Endothelial cell of umbilical vein (primary cell): ENCODE measurements at places on chromosomes 2 and 18. TPM values are rescaled to one million over a fixed set of nuclear protein-coding genes. Genes with fewer than 3 reads are reported as not detected.

GNAL gene
- 0.03 and 0.07 TPM in 2 replicates for polyA plus RNA-seq

PRSS56 gene
- not detected in 2 replicates for polyA plus RNA-seq

FSHR gene
- polyA plus RNA-seq, result not detected in 2 replicates

- H3K36me3 ChIP-seq, result no peaks in the 10 kb centered on the region
- H3K27me3 ChIP-seq, result no peaks in the 10 kb centered on the region
- DNase-seq, result no peak
- peaks cover 17% of the 10 kb centered on the region for H3K4me1 ChIP-seq
Observed at GRCh38 chr18:36181441-36181840, 5.9 kb upstream of the MOCOS start.

DNA sequence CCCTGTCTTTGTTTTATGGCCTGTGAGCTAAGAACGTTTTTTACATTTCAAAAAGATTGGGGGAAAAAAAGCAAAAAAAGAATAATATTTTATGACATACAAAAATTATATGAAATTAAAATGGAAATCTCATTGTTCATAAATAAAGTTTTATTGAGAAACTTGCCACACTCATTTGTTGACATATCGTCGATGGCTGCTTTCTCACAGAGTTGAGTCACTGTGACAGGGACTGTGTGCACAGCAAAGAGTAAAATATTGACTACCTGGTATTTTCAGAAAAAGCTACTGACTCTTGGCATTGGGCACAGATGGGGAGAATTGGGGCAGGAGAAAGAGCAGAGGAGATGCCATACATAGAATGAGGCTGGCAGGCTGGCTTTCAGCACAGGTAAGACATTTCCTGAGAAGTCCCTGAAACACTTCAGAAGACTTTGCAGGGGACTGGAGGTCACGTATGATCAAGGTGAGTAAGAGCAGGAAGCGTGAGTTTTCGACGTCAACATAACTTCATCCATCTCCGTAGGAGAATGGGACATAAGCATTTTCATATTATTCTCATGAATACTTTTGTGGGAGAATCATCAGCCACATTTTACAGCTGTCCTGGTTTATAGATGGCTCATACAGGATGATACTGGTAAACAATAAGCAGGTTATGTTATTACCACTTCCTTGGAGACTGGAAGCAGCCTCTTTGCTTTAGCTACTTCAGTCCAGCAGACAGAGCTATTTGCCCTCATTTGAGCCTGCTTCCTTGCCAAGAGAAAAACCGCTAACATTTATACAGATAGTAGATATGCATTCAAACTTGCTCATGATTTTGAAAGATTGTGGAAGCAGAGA lies 32.5 kb upstream of the PUM2 start:
- peaks cover 7% of the 10 kb centered on the region for H3K27me3 ChIP-seq
- DNase-seq, result no peak
- no peak overlapping the region for H3K27ac ChIP-seq
- H3K36me3 ChIP-seq, result no peaks in the 10 kb centered on the region
- no peak overlapping the region for H3K4me3 ChIP-seq
- H3K4me1 ChIP-seq, result no peaks in the 10 kb centered on the region

GRCh38 chr2:168796583-168797285 lies 5.7 kb upstream of the NOSTRIN start:
- no peak overlapping the region for H3K27ac ChIP-seq
- H3K4me3 ChIP-seq, result no peak overlapping the region
- peaks cover 13% of the 10 kb centered on the region for H3K4me1 ChIP-seq
- no peaks in the 10 kb centered on the region for H3K36me3 ChIP-seq
- no peaks in the 10 kb centered on the region for H3K27me3 ChIP-seq

DNA sequence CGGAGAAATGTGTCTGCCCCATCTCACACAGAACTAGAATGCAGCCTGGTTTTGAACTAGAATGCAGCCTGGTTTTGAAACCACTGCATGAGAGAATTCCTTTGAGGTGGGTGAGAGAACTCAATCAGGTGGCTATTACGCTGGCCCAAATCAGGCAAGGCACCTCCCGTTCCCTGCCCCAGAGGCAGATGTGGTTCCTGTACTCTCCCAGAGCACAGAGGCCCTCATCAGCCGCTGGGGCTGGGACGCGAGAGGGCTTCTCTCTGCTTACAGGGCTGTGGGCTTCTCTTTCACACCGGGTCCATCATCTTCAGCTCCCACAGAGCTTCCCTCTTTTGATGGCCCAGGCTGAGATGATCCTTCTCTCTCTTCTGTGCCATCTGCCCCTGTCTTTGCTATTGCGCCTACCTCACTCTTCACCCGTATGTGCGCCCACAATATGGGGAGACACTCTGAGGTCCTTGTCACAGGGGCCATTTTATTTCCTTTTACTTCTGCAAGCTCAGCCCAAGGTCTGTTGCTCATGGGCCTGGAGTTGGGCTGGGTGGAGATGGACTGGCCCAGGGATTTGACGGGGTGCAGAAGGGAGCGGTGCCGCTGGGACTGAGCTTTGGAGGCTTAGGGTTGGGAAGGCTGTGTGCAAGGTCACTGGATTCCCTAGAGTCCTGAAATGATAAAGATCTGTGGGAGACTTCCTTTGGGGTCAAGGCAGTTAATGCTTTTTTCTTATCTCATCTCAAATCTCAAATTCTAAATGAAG lies 84.4 kb upstream of the HS6ST1 start:
- H3K4me1 ChIP-seq, result peaks cover 2% of the 10 kb centered on the region
- no peaks in the 10 kb centered on the region for H3K36me3 ChIP-seq
- no peaks in the 10 kb centered on the region for H3K27me3 ChIP-seq
- no peak for DNase-seq
- H3K4me3 ChIP-seq, result no peak overlapping the region
- H3K27ac ChIP-seq, result no peak overlapping the region

GRCh38 chr2:51379997-51380396 lies 348.1 kb upstream of the NRXN1 start:
- H3K36me3 ChIP-seq, result no peaks in the 10 kb centered on the region
- DNase-seq, result no peak
